NCI-H1436 treated with DMSO at 0.1 percent for 48 hours (cell line): ENCODE measurements at places on chromosomes 12 and 14.

GRCh38 chr12:125311050-125311449, 245.8 kb downstream of the AACS start:
- no peak for DNase-seq

GRCh38 chr14:28987516-28987915, 220.9 kb downstream of the FOXG1 start:
- no peak for DNase-seq

DNA sequence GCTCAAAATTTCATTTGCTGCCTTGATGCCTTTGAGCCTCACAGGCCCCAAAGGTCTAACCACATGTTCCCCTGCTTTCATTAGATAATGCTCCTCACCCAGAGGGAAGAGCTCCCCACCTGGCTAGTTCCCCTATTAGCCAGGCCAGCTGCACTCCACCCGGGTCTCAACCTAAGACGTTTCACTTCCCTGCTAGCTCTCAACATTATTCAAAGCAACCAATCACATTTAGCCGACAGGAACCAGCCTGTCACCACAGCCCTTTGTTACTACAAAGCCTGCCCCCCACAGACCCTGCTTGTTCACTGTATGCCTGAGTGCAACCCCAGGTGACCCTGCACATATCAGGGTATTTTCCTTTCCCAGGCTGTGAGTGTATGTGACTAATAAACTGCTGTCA, 78.6 kb downstream of the SLC15A5 start:
- peak; percentile 42 for DNase-seq

- DNase-seq = no peak
Observed at GRCh38 chr12:109702111-109702841, 11.3 kb upstream of the FAM222A start.

- DNase-seq = no peak
Observed at GRCh38 chr14:66645716-66646115, 137.8 kb downstream of the GPHN start.

- DNase-seq = no peak
Observed at GRCh38 chr12:88298014-88298682, 156.0 kb downstream of the TMTC3 start.

DNA sequence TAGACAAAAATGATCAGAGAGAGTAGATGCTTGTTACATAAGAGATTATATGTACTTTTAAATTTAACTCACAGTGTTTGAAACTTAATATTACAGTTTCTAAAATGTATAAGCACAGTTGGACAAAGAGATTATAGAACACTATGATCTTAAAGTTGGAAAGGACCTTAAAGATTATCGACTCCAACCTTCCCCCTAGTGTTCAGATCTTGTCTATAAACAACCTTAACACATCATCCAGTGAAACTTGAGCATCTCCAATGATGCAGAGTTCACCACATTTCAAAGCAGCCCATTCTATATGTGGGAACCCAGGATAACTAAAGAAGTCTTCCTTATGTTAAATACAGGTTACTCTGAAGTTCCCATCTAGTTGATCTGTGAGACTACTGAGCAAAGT, 480.8 kb downstream of the RMST start:
- no peak for DNase-seq

- no peak for DNase-seq
Observed at GRCh38 chr14:81275305-81276072, 54.7 kb upstream of the GTF2A1 start.

DNA sequence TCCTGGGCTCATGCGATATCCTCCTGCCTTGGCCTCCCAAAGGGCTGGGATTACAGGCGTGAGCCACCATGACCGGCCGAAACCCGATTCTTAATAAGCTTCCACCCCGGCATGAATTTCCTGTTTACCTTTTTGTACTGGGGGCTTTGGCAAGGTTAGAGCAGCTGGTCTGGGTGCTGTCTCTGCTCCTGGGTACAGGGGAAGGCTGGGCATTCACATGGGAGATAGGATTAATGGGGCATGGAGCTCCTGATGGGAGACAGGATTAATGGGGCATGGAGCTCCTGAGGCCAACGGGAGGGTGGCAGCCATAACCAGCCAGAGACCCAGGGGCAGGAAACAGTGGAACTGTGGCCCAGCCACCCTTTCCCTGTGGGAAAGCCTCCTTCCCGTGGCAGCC, 69.5 kb upstream of the DICER1 start:
- no peak for DNase-seq

- no peak for DNase-seq
Observed at GRCh38 chr12:31740628-31741027, 11.8 kb upstream of the AMN1 start.

DNA sequence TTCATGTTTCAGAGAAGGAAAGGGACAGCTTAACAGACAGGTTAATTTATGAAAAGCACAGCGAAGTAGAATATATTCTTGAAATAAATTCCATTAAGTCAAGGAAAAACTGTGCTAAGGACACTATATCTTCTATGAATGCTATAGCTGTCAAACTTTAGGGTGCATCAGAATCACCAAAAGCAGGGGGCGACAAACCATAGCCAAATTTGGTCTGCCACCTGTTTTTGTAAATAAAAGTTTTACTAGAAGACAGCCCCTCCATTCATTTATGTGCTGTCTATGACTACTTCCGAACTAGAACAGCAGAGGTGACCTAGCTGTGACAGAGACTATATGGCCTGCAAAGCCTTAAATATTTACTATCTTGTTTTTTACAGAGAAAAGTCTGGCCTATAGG, 25.9 kb downstream of the PPP4R3A start:
- no peak for DNase-seq

GRCh38 chr12:110739894-110740293, 2.8 kb downstream of the PPP1CC start:
- DNase-seq = no peak

DNA sequence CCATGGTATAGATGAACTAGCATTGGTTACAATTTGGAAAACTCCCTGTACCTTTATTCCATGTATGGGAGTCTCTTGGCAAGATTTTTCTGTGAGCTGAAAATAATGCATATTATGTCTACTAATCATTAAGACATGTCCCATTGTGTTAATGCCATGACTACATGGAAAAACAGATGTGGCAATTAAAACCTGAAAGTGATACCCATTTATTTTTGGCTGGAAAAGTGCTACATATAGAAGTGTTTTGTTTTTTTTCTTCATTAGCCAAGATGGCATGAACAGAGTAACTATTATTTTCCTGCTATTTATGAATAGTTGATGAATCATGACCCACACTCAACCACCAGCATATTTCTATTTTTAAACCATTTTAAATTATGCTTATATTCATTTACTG, 58.2 kb downstream of the ALG10B start:
- DNase-seq = no peak

- no peak for DNase-seq
Observed at GRCh38 chr14:21735639-21736307, 62.2 kb upstream of the OR4E1 start.

- DNase-seq = no peak
Observed at GRCh38 chr14:44657696-44658388, 150.8 kb upstream of the FSCB start.

- no peak for DNase-seq
Observed at GRCh38 chr12:2613326-2614073, 181.3 kb upstream of the FKBP4 start.

DNA sequence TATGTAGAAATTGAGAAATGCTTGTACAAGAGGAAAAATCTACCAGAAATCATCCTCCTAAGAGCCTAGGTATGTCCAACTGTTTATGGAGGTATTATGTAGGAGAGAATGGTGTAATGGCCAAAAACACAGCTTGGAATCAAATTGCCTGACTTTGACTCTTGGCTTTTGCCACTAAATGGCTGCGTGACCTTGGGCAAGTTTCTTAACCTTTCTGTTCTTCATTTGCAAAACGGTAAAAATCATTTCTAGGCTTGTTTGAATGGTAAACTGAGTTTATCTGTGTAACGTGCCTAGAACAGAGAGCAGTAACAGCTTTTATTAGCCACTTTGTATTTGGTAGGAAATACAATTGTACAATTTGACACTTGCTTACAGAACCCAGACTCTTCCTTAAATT, 4.9 kb upstream of the GRIP1 start:
- no peak for DNase-seq

DNA sequence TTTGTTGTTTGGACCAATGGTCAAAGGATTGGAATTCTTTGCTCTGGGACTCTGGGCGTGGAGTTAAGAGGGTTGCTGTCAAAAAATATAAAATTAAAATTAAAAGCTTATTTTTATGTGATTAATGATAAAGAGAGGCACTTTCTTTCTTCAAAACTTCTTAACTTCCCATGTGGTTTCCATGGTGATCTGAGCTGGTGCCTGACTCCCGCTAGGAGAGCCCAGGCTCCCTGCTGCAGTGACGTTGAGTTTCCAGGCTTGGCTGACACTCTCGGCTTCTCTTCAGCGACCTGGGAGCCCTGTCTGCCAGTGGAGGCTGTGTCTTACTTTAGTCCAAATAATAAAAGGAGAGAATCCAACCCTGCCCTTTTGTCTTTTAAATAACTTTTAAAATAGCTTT, 84.4 kb downstream of the GALC start:
- no peak for DNase-seq
